Stimulated activated naive CD4-positive, alpha-beta T cell (primary cell): ENCODE measurements at places on chromosomes 6 and 20.

- no peak for DNase-seq
Observed at GRCh38 chr20:54291339-54292010, 83.6 kb downstream of the PFDN4 start.

DNA sequence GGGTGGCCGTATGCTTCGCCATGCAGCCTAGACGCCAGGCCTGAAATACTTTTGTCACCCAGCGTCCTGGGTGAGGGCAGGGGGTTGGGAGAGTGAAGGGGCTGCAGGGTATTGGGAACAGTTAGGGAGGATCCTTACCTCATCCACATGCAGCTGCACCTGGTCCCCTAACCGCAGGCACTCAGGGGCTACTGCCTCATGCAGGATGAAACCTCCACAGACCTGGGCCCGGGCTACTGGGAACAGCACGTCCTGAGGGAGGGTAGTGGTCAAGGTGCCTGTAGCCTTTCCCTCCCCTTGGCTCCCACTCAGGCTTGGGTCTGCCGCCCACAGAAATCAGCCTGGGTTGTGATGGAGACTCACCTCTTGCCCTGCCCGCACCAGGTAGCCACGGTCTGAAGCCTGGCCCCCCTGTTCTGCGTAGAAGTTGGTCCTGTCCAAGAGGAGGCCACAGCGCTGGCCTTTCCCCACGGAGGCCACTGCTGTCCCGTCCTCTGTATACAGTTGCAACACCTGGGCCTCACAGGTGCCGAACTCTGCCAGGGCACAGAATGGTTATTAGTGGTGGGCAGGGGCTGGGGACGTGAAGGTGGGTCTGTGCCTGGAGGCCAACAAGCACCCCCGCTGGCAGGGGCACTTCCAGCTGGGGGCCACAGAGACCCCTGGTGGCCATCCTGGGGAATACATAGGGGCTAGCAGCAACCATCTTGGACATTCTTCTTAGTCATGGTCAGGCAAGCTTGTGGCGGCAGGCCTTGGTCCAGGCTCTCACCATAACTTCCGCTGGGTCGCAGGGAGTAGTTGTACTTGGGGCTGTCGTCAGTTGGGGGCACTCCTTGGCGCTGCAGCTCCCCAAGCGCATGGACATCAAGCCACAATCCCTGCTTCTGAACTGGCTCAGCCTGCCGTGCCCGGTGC, 8.6 kb downstream of the AARS2 start:
- DNase-seq, result peak; percentile 14

- no peak for DNase-seq
Observed at GRCh38 chr6:136614994-136615393, 64.8 kb upstream of the MAP7 start.

DNA sequence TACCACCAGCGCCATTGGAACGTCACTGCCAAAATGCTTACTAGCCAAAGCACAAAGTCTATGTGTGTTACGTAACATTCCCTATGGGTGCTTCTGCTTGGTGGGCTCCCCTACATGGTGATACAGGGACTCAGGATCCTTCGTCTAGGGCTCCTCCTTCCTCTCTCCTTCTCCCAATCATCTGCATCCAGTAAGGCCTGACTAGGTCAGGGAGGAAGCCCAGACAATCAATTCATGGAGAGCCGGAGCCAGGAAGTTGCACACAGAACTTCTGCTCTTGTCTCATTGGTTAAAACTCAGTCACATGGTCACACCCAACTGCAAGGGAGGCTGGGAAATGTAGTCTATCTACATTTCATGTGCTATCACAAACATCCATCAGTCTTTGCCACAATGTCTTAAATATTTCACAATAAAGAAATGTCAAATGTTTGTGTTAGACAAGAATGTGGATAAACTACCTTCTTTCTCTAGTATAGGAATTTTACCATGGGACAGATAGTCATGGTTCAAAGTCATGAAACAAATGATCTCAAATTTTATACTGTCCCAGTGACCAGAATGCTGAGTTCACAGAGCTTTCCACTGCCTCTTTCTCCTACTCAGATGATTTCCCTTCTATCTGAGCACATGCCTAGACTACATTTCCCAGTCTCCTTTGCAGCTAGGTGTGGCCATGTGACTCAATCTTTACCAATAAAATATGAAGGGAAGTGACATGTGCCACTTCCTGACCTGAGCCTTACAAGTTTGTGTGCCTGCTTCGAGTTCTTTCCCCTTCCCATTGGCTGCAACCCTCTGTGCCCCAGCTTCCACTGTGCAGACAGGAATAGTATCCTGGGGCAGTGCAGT, 9.3 kb upstream of the KCNK15 start:
- DNase-seq, result peak; percentile 14

DNA sequence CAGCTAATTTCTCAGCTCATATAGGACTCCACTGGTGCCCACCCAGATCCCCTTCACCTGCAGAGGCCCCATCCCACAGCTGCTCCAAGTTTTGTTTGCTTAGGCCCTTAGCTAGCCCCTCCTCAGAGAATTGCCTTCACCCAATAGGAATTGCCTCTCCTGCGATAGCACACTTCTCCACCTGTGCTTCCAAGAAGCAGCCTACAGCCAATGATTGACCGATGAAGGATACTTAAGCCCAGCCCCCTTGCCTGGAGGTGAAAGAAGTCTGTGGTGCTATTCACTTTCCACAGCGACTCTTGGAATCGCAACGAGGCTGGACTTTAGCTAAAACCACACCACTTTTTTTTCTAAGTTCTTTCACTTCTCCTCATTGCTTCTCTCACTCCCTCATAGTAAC, 353.2 kb upstream of the BTBD3 start:
- no peak for DNase-seq

GRCh38 chr6:81556551-81556950, 195.9 kb downstream of the TENT5A start:
- no peak for DNase-seq

DNA sequence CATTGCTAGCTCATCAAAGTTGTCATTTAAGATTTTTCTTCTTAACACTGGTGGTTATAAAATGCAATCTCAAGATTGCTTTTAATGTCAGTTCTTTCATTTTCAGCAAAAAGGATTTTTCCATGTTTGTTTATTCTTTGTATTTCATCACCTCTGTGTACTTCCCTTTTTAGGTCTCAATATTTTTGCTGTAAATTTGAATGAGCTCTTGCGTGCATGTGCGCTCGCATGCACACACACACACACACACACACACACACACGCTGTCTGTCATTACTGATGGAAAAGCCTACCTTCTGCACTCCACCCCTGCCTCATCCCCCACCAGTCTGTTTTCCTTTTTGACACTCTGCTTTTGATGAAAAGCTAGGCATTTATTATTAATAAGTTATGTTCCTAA, 85.3 kb upstream of the FYN start:
- no peak for DNase-seq

- DNase-seq, result no peak
Observed at GRCh38 chr6:84515067-84515466, 249.3 kb downstream of the TBX18 start.

DNA sequence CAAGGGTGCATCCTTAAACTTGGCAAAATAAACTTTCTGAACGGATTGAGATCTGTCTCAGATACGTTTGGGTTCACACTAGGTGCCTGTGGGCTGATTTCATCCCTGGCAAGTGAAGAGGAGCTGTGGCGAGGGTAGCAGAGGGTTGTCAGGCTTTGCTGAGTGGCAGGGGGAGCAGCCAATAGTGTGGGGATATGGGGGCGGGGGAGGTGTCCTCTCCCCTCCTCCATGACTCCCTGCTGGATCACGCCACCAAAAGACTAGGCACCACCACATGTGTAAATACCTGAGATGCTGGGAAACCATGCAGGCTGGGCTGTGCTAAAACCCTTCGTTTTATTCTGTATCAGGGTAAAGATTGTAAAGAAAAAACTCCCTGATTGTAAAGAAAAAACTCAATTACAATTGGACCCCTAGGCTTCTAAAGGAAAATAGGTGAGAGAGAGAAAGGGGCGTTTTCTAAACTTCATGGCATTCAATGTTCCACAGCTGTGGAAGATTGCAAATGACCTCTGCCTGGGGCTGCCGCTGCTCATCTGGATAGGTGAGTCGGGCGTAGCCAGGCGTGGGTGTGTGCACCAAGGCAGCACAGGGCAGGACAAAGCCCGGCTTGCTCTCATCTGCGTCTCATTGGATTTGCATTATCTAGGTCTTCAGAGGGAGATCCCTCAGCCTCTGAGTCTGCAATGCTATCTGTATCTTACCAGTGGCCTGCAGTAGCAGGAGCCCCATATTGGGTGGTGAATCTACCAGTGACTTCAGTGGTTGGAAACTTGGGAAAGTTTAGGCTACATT, 26.9 kb upstream of the ADTRP start:
- no peak for DNase-seq

- no peak for DNase-seq
Observed at GRCh38 chr6:142881761-142882160, 63.2 kb downstream of the HIVEP2 start.

GRCh38 chr6:169380493-169380892, 126.8 kb upstream of the THBS2 start:
- no peak for DNase-seq

GRCh38 chr20:54062812-54063280, 7.5 kb downstream of the BCAS1 start:
- peak; percentile 22 for DNase-seq

GRCh38 chr6:148173548-148173947, 169.1 kb upstream of the SASH1 start:
- no peak for DNase-seq

- no peak for DNase-seq
Observed at GRCh38 chr6:168469926-168470325, 28.9 kb downstream of the SMOC2 start.

DNA sequence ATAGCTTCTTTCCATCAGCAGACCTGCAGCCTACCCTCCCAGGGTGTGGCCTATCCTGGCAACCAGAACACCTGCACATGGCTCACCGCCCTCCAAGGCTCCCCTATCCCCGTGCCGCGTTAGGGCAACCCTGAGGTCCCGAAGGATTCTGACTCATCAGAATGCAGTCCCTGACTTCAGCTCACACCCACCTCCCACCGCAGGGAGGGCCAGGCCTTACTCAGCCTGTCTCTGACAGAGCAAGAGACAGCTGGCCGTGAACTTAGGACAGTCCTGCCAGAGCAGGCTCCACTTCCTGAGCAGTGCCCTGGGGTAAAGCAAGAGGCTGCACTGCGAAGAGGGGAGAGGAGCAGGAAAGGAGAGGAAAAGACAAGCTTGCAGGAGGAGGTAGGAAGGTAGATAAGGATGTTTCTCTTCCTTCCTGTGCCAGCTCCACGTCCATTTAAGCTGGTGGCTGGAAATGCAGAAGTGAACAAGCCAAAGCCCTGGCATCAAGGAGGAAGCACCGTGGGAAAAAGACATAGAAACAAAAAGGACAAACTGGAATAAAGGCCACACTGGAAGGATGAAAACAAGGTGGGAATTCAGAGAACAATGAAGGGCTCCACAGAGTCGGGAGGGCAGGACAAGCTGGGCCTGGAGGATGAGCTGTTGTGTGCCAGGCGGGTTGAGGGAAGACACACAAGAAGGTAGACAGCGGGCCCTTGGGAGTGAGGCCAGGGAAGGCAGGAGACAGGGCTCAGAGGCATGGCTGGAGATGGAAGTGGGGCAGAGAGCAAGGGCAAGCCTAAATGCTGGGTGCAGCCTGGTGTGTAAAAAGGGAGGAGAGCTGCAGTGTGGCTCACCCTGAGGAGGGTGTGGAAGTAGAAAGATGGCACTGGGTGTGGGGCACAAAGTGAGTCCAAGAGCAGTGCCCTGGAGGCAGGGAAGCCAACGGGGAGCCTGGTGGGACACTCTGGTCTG, 102.7 kb downstream of the SLC23A2 start:
- no peak for DNase-seq

- peak; percentile 36 for DNase-seq
Observed at GRCh38 chr6:85669735-85670194, 27.1 kb upstream of the SYNCRIP start.
